ENCODE measurements at places on chromosomes 7 and 10. TPM values are rescaled to one million over a fixed set of nuclear protein-coding genes. Genes with fewer than 3 reads are reported as not detected.

The COL28A1 gene
- total RNA-seq = 0.11 TPM

The PPP2R2D gene
- total RNA-seq = 11.8 TPM

The BMI1 gene
- 50.1 TPM for total RNA-seq

The MRLN gene
- total RNA-seq = not detected

The ZNF736 gene
- total RNA-seq = 6.0 TPM

All from ascending aorta (tissue), 2 donors.